ENCODE measurements at places on chromosomes 4 and X. TPM values are rescaled to one million over a fixed set of nuclear protein-coding genes. Genes with fewer than 3 reads are reported as not detected.

Gene CCNA2
- total RNA-seq, result 3.1 TPM

- H3K27ac ChIP-seq, result peak overlapping the region; percentile 39
- peak; percentile 26 for DNase-seq
- no peaks in the 10 kb centered on the region for H3K27me3 ChIP-seq
- peaks cover 13% of the 10 kb centered on the region for H3K4me1 ChIP-seq
Measured at GRCh38 chr4:54439831-54440243, 210.7 kb downstream of the PDGFRA start.

DNA sequence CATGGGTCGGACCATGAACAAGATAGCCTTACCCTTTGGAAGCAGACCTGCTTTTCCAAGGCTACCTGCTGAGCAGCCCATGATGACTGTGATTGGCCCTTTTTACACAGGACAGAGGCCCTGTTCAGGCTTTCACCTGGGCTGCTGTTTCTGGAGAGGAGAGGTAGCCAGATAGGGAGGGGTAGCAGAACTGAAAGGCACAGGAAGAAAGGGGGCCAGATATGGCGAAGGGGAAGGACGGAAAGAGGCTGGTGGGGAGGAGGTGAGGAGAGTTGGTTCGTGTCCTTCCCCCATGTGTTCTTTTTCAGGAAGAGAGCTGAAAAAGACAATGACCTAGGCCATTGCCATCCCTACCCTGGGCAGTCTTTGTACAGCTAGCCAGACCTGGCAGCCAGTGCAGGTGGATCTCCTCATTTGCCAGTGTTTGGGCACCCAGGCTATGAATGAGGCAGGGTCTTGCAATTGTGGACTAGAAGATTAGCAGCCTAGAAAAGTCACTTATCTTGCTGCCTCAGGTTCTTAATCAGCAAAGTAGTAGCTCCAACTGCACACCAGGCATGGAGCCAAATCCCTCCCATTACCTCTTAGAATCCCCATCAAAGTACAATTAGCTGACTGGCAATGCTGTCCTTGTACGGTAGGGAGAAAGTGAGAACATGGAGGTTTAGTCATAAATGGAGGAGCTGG lies 139.6 kb downstream of the AMMECR1 start:
- no peaks in the 10 kb centered on the region for H3K27me3 ChIP-seq
- H3K36me3 ChIP-seq, result no peaks in the 10 kb centered on the region
- no peak overlapping the region for H3K27ac ChIP-seq
- no peak overlapping the region for H3K4me3 ChIP-seq
- no peaks in the 10 kb centered on the region for H3K4me1 ChIP-seq
- no peak for DNase-seq

DNA sequence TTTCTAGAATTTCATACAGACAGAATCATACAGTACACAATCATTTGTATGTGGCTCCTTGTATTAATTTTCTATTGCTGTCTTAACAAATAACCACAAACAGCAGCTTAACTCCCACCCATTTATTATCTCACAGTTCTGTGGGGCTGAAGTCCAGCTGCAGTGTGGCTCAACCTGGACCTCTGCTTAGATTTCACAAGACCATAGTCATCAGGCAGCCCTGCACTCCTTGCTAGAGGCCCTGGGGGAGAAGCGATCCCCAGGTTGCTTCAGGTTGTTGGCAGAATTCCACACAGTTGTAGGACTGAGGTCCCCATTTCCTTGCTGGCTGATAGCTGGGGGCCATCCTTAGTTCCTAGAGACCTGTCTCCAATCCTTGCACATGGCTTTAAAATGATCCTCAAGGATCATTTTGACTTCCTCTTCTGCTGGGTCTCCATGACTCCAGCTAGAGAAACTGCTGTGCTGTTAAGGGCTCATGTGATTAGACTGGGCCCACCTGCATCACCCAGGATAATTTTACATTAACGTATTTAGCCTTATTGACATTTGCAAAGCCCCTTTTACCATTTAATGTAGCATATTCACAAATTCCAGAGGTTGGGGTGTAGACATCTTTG lies 60.9 kb upstream of the SMAD1 start:
- no peak for DNase-seq
- no peak overlapping the region for H3K4me3 ChIP-seq
- no peaks in the 10 kb centered on the region for H3K27me3 ChIP-seq
- H3K27ac ChIP-seq, result no peak overlapping the region

DNA sequence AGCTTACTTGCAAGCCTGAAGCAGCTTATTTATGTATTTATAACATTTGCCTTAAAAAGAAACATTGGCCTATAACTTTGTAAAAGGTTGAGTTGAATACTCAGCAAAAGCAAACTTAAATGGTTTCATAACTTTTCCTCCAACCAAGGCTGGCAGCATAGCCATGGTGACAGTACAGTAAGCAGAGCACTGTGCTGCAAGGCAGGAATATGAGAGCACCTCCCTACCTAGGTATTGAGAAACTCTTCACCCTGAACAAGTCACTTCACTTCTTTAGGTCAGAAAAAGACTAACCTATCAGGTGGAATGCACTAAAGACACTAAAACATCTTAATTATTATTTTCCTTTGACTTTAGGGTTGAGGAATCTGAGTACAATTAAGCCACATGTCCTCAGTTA lies 63.9 kb upstream of the GYPA start:
- H3K27me3 ChIP-seq, result no peaks in the 10 kb centered on the region
- no peaks in the 10 kb centered on the region for H3K36me3 ChIP-seq
- no peak overlapping the region for H3K4me3 ChIP-seq
- H3K4me1 ChIP-seq, result no peaks in the 10 kb centered on the region
- DNase-seq, result no peak
- no peak overlapping the region for H3K27ac ChIP-seq

GRCh38 chr4:42417550-42417949 lies 20.3 kb downstream of the SHISA3 start:
- H3K4me1 ChIP-seq, result no peaks in the 10 kb centered on the region
- no peaks in the 10 kb centered on the region for H3K27me3 ChIP-seq
- peaks cover 32% of the 10 kb centered on the region for H3K36me3 ChIP-seq
- no peak overlapping the region for H3K4me3 ChIP-seq
- no peak overlapping the region for H3K27ac ChIP-seq
